ENCODE measurements at places on chromosomes 2 and 18. TPM values are rescaled to one million over a fixed set of nuclear protein-coding genes. Genes with fewer than 3 reads are reported as not detected.

The TMEM150A gene
- total RNA-seq, result 10.8 TPM

The PLGLB2 gene
- total RNA-seq, result not detected

The ITPRIPL1 gene
- 0.92 TPM for total RNA-seq

The CCDC74B gene
- total RNA-seq, result 0.49 TPM

The GCG gene
- total RNA-seq, result 55.2 TPM

The SLC9A4 gene
- 0.34 TPM for total RNA-seq

The CCDC178 gene
- total RNA-seq, result 0.36 TPM

The HTR2B gene
- 0.22 TPM for total RNA-seq

The CD226 gene
- total RNA-seq, result 1.3 TPM

The CD207 gene
- not detected for total RNA-seq

The GLB1L gene
- total RNA-seq, result 4.5 TPM

The NEU4 gene
- total RNA-seq, result 32.3 TPM

The UGT1A8 gene
- total RNA-seq, result 25.1 TPM

The RGPD3 gene
- 0.24 TPM for total RNA-seq

The SCG2 gene
- 2.7 TPM for total RNA-seq

Data from left colon (tissue), 2 donors.